H54 (cell line): ENCODE measurements at places on chromosomes 11 and 22.

GRCh38 chr22:27062910-27063309 lies 405.5 kb downstream of the MIAT start:
- no peak for DNase-seq

DNA sequence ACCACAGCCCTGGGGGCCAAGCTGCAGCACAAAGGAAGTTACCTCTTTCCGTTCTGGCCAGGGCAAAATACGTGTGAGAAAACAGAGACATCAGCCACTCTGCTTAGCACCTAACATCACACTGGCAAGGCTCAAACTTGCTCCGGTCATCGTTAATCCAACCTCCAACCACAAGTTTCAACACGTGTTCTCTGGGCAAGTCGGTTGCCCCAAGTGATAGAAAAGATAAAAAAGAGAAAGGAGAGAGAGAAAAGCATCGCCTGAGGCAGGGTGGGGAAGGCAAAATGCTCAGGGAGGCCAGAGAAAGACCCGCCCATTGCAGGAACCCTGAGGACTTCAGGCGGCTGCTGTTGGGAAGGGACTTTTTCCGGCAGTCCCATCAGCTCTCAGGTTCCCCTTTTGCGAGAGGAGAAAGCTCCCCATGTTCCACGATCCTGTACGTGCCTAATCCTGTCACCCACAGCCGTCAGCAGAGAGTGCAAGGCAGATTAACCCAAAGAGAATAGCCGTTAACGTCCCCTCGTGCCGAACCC lies 18.5 kb upstream of the B4GALNT4 start:
- DNase-seq = no peak

- DNase-seq = no peak
These were observed 255.9 kb downstream of the INSC start for GRCh38 chr11:15370495-15371147.

GRCh38 chr22:36409911-36410756 lies 22.4 kb upstream of the MYH9 start:
- no peak for DNase-seq

- peak; percentile 40 for DNase-seq
These were observed at the start of gene GNAZ for GRCh38 chr22:23070418-23071229. TSS of gene GNAZ (plus strand) at chr22:23070519. CDS start at chr22:23095696, 25,177 bp downstream.

DNA sequence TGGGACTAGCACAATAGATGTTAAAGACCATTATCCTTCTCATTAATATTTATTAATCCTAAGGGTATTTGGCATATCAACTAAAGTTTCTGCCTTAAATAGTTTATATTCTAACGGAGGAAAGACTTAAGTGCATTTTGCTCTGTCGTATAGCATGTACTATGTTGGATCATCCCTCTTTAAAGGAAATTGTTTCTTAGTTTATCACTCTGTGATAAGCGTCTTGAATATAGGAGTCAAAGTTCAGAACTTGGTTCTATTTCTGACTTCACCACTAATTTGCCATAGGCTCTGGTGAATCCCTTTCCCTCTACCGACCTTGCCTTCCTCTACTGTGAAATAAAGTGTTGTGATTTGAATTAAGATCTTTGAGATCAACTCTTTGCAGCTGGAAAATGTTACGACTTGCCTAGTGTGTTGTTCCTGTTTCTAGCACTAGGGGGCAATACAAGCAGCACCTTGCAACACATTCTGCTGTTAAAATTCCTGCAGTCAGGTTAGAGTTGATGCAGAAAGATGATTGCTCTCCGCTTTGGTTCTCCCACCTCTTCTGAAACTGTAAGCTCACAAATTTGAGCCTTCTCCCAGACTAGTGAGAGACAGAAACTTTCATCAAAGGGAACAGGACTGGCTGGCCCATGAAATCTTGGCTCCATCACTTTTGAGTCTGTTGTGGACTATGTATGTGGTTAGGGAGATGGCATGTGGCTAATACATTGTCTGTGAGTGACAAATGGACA lies 27.8 kb upstream of the ZNRF3 start:
- DNase-seq = peak; percentile 20

- DNase-seq = no peak
These were observed 49.3 kb downstream of the AHNAK start for GRCh38 chr11:62497132-62497801.

- no peak for DNase-seq
These were observed 119.0 kb downstream of the PARVA start for GRCh38 chr11:12496181-12497025.

DNA sequence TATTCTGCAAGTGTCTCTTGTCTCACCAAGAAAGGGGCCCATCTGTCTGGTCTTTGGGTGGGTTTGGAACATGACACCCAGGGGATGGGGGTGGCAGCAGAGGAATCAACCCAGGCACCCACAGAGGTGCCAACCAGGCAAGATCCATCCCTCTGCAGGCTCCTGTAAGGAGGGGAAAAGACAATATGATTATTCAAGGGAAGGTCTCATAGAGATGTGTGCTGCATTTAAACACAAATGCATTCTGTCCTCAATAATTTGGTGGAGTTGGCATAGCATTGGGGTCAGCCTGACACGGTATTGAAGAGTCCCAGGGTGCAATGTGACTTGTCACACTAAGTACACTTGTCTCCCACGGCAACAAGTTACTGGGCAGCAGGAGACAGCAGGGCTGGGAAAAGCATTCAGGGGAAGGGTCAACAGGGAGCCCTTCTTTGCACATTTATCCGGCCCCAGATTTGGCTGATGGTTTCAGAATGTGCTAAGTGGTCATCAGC lies 33.1 kb upstream of the SPON1 start:
- no peak for DNase-seq

DNA sequence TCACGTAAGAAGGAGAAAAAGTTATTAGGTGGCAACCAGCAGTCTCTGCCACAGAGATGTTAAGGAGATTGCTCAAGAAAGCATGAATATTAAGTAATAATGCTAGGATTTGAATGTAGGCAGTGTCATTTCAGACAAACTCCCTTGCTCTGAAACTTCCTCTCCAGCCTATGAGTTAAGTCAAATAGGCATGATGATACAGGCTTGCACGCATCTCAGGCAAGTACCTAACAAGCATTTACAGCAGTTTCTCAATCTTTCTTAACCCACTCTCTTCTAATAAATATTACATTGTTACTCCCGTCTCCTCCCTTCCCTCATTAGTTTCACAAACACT lies 72.7 kb downstream of the RAB38 start:
- DNase-seq = no peak

DNA sequence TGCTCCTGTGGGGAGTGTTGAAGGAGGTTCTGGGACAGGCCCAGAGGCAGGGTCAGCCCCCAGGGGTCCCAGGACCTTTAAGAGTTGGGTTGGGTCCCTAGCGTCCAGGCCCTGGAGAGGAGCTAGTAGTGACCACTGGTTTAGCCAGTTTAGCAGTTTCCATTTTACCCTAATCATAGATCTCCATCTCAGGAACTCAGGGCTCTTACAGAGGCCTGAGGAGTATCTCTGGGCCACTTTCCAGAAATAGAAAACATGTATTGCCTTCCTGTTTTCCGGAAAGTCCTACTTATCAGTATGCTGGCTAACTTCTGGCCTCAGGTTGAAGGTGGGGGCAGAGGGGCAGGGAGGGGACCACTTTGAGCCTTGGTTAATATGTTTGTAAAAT lies 13.5 kb downstream of the NCF4 start:
- no peak for DNase-seq
